ENCODE measurements at places on chromosomes 1 and 21. TPM values are rescaled to one million over a fixed set of nuclear protein-coding genes. Genes with fewer than 3 reads are reported as not detected.

The SLC16A4 gene
- total RNA-seq: 1.8 TPM

- DNase-seq: no peak
These were observed 3.8 kb downstream of the LRRC3 start for GRCh38 chr21:44458971-44459711.

The RNF207 gene
- 11.7 TPM for total RNA-seq

The OPTC gene
- total RNA-seq: not detected

DNA sequence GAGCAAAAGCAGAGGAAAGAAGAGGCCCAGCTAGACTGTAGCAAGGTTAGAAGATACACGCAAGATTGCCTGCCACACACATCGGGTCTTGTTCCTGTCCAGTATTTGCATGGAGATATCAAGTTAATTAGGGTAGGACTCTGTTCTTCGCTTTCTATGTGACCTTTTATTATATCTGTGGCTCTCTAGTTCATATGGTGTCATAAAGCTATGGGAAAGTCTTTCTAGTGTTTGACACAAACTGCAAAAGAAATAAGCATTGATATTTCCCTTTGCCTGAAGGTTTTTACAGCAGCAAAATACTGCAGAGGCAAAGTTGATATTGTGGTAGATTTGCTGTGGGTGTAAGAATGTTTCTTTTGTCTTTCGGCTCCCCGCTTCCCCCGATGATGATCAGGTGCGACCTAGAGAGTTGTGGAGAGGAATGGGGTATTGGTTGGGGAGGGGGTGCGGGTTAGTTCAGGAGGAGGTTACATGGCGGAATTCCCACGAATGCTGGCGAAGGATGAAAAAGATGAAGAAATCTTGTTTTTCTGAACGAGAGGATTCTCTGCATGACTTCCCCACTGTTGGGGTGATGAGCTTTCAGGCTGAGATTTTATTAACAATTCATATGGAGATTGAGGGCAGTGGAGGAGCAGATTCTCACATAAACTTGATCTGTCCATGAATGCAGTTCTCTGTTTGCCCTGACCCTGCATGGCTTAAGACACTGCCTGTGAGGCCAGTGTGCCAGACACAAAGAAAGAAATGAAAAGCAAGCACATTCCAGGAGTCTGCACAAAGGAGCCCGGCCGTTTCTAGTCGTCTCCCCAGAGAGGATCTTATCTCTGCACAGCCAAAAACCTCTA, 550.2 kb downstream of the USP25 start:
- no peak for DNase-seq

The GBP2 gene
- 4.3 TPM for total RNA-seq

DNA sequence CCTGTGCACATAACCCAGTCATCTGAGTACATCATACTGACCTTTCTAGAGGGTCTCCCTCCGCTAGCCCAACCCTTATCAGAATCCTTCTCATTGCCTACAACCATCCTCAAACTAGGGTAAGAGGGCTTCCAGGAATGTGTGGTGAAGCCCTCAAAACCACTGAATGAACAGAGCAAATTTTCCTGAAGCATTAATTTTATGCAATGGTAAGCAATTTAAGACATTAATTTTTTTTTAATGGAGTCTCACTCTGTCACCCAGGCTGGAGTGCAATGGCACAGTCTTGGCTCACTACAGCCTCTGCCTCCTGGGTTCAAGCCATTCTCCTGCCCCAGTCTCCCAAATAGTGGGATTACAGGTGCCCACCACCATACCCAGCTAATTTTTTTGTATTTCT, 86.1 kb upstream of the ZNF281 start:
- DNase-seq: no peak

The PROX1 gene
- total RNA-seq: 66.4 TPM

The ZNF684 gene
- 1.8 TPM for total RNA-seq

The PTPRU gene
- 13.4 TPM for total RNA-seq

The SMIM1 gene
- total RNA-seq: 6.1 TPM

The SPRR2G gene
- total RNA-seq: not detected

DNA sequence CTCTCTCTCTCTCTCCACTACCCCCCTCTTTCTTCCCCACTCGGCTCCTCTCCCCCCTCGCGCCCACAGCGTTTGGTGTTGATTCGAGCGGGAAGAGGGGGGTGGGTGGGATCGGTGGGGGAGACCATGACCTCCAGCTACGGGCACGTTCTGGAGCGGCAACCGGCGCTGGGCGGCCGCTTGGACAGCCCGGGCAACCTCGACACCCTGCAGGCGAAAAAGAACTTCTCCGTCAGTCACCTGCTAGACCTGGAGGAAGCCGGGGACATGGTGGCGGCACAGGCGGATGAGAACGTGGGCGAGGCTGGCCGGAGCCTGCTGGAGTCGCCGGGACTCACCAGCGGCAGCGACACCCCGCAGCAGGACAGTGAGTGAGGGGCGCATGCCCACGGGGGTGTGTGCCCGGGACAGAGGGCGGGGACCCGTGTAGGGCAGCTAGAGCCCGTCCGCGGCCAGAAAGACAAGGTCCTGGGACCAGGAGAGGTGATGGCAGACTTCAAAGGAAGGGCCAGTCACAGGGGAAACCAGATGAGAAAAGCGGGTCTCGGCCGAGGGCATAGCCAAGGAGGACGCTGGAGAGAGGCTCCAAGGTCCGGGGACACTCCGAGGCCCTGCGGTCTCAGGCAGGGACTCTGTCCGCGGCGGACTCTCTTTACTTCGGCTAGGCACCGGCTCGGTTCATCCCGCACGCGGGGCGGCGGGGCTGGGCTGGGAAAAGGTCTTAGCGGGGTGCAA, at the start of gene PRRX1:
TSS of gene PRRX1 (plus strand) at position 39 of the 735 bp plus-strand sequence. CDS start at position 127, 88 bp downstream.
- DNase-seq: peak; percentile 70

GRCh38 chr1:156146020-156146768, 7.2 kb upstream of the SEMA4A start:
- DNase-seq: peak; percentile 77

- DNase-seq: no peak
These were observed 6.7 kb upstream of the PADI6 start for GRCh38 chr1:17365293-17365692.

Data from pancreas (tissue), 10 donors.